Liver (tissue), 10 donors: ENCODE measurements at places on chromosomes 2 and 18.

- H3K4me1 ChIP-seq, result no peaks in the 10 kb centered on the region
- no peak overlapping the region for H3K4me3 ChIP-seq
- no peak for DNase-seq
- H3K27me3 ChIP-seq, result no peaks in the 10 kb centered on the region
- no peaks in the 10 kb centered on the region for H3K36me3 ChIP-seq
- no peak overlapping the region for H3K27ac ChIP-seq
Measured at GRCh38 chr2:60456115-60456770, 97.2 kb downstream of the BCL11A start.

DNA sequence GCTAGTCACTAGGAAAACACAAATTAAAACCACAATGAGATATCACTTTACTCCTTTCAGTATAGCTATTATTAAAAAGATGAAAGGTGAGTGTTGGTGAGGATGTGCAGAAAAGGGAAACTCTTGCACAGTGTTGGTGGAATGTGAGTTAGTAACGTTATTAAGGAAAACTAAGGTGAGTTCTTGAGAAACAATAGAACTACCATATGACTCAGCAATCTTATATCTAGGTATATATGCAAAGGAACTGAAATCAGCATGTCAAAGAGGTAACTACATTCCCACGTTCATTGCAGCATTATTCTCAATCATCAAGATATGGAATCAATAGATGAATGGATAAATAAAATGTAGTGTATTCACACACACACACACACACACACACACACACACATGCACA, 117.3 kb upstream of the HNMT start:
- H3K27me3 ChIP-seq, result no peaks in the 10 kb centered on the region

- H3K27me3 ChIP-seq, result no peaks in the 10 kb centered on the region
- H3K36me3 ChIP-seq, result no peaks in the 10 kb centered on the region
Measured at GRCh38 chr2:237692601-237693290, 65.4 kb downstream of the LRRFIP1 start.

- H3K36me3 ChIP-seq, result no peaks in the 10 kb centered on the region
- no peak for DNase-seq
- no peaks in the 10 kb centered on the region for H3K4me1 ChIP-seq
Measured at GRCh38 chr2:183267148-183267827, 143.0 kb downstream of the NUP35 start.

DNA sequence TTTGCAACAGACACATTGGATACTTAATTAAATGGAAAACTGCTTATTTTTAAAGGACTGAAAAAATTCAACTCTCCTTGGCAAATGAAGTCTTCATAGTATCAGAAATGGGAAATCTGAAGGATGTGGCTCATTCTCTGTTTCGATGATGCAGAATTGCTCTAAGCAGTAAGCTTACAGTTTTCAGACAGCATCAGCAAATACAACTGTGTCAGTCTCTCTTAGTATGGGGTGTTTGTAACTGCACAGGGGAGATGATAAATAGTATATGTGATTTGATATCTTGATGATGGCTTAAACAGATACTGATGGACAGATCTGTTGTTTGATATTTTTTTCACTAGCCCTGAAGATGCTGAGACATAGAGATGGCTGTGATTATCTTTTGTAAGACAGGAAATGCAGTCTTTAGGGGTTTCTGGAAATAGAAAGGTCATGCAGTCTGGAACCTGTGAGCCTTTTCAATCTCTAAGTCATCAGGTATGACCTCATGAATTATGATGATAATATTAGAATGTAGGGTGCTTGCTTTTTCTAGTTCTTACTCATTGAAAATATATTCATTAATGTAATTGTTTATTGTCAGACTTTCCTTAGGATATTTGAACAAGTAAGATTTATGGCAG, 84.2 kb downstream of the SLC4A10 start:
- no peaks in the 10 kb centered on the region for H3K4me1 ChIP-seq
- H3K36me3 ChIP-seq, result no peaks in the 10 kb centered on the region
- no peak for DNase-seq
- no peak overlapping the region for H3K27ac ChIP-seq
- H3K27me3 ChIP-seq, result no peaks in the 10 kb centered on the region

DNA sequence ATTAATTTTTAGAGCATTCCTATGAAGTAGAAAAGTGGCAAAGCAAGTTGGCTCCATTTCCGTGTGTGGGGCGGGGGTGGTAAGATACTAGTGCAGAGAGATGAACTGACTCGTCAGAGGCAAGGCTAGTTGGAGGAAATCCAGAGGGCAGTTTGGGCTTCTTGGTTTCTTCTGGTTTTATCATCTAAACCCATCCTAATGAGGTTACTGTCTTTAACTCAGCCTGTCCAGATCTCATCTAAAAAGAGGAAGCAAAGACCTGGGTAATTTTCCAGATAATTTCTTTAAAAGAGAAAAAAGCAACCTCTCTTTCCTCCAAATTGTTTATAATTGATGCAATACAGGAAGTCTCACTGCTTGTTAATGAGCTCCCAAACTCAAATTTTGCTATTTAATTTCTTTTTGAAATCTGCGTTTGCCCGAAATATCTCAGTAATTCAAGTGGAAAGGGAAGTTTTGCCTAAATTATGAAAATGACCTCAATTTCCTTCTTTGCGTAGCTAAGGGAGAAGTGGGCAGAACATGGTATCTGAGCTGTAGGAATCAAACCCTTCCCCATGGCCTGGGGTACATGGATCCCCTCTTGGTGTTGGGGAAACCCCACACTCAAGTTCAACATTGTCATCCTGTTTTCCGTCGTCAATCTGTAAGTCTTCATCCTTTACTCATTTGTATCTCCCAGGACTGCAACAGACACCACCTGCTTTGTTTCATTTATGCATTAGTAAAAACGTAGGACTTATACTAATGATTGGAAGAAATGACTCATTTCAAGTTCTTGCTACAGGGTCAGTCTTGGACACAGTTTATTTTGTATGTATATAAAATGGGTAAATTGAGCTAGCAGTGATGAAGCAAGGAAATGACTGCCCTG, 89.1 kb upstream of the KLF7 start:
- no peak overlapping the region for H3K4me3 ChIP-seq
- H3K27me3 ChIP-seq, result no peaks in the 10 kb centered on the region
- no peak for DNase-seq
- H3K4me1 ChIP-seq, result no peaks in the 10 kb centered on the region

DNA sequence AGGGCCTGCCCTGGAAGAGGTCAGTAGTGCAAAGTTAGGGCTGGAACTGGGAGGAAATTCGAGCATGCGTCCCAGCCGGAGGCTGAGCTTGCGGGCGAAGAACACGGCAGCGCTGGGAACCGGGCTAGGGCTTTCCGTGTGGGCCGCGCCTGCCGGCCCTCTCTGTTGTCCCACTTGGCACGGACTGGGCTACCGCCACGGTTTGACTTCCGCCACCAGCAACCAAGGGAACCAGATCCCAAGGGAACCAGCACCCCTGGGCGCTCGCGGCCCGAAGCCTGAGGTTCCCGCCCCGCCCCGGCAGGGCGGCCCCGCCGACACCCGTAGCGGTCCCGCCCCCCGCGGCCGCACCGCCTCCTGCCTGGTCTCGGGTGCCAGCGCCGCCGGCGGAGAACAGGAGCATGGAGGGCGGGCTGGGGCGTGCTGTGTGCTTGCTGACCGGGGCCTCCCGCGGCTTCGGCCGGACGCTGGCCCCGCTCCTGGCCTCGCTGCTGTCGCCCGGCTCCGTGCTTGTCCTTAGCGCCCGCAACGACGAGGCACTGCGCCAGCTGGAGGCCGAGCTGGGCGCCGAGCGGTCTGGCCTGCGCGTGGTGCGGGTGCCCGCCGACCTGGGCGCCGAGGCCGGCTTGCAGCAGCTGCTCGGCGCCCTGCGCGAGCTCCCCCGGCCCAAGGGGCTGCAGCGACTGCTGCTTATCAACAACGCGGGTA, at the start of gene SPR:
TSS of gene SPR (plus strand) at position 377 of the 708 bp plus-strand sequence. CDS start at position 402, 25 bp downstream.
- peak within 1 kb of the TSS; percentile 99 for H3K27ac ChIP-seq
- peaks cover 29% of the 10 kb centered on the region for H3K4me1 ChIP-seq
- peak within 1 kb of the TSS; percentile 67 for H3K4me3 ChIP-seq

DNA sequence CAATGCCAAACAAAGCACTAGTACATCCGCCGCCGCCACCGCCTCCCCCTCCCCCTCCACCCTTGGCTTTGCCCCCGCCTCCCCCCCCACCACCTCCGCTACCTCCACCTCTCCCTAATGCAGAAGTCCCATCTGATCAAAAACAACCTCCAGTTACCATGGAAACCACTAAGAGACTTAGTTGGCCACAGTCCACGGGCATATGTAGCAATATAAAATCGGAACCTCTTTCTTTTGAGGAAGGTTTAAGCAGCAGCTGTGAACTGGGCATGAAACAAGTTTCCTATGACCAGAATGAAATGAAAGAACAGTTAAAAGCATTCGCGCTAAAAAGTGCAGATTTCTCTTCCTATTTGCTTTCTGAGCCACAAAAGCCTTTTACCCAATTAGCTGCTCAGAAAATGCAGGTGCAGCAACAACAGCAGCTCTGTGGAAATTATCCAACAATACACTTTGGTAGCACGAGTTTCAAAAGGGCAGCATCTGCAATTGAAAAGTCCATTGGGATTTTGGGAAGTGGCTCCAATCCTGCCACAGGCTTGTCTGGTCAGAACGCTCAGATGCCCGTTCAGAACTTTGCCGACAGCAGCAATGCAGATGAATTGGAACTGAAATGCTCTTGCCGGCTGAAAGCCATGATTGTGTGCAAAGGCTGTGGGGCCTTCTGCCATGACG, 168.0 kb downstream of the ASXL3 start:
- no peaks in the 10 kb centered on the region for H3K4me1 ChIP-seq
- H3K27me3 ChIP-seq, result no peaks in the 10 kb centered on the region
- no peak overlapping the region for H3K27ac ChIP-seq

GRCh38 chr2:36413218-36413617, 57.6 kb downstream of the CRIM1 start:
- H3K36me3 ChIP-seq, result no peaks in the 10 kb centered on the region
- no peak overlapping the region for H3K27ac ChIP-seq
- H3K4me3 ChIP-seq, result no peak overlapping the region
- no peak for DNase-seq
- peaks cover 4% of the 10 kb centered on the region for H3K4me1 ChIP-seq

- H3K27me3 ChIP-seq, result no peaks in the 10 kb centered on the region
- no peaks in the 10 kb centered on the region for H3K36me3 ChIP-seq
- no peak for DNase-seq
- H3K27ac ChIP-seq, result no peak overlapping the region
- no peak overlapping the region for H3K4me3 ChIP-seq
- no peaks in the 10 kb centered on the region for H3K4me1 ChIP-seq
Measured at GRCh38 chr18:23635283-23636070, 27.2 kb downstream of the ANKRD29 start.

DNA sequence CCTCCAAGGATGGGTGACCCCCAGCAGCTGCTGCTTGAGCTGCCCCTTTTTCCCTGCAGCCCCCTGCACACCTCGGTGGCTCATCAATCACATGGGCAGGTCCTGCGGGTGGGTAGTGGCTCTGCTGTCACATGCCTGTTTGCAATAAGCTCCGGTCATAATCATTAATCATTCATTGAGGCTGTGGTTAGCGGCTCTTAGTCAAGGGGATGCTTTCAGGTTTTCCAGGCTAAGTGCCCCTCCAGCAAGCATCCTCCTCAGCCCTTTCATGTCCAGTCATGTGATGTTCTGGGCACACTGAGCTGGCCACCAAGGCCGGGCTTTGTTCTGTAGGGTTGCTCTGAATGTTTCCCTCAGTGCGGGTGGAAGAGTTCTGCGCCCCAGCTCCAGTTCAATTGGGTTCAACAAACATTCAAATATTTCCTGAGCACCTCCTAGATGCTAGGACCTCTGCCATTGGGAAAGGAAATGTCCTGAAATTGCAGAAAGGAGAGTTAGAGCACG, 96.4 kb upstream of the LDAH start:
- no peaks in the 10 kb centered on the region for H3K4me1 ChIP-seq
- H3K27ac ChIP-seq, result no peak overlapping the region
- H3K27me3 ChIP-seq, result no peaks in the 10 kb centered on the region
- H3K4me3 ChIP-seq, result no peak overlapping the region
- H3K36me3 ChIP-seq, result no peaks in the 10 kb centered on the region

- no peaks in the 10 kb centered on the region for H3K4me1 ChIP-seq
- no peak for DNase-seq
- no peaks in the 10 kb centered on the region for H3K36me3 ChIP-seq
Measured at GRCh38 chr18:11324510-11324909, 175.1 kb upstream of the PIEZO2 start.

GRCh38 chr18:52670896-52671295, 330.9 kb downstream of the DCC start:
- no peaks in the 10 kb centered on the region for H3K36me3 ChIP-seq
- no peak overlapping the region for H3K4me3 ChIP-seq
- DNase-seq, result no peak
- H3K27ac ChIP-seq, result no peak overlapping the region
- no peaks in the 10 kb centered on the region for H3K4me1 ChIP-seq

DNA sequence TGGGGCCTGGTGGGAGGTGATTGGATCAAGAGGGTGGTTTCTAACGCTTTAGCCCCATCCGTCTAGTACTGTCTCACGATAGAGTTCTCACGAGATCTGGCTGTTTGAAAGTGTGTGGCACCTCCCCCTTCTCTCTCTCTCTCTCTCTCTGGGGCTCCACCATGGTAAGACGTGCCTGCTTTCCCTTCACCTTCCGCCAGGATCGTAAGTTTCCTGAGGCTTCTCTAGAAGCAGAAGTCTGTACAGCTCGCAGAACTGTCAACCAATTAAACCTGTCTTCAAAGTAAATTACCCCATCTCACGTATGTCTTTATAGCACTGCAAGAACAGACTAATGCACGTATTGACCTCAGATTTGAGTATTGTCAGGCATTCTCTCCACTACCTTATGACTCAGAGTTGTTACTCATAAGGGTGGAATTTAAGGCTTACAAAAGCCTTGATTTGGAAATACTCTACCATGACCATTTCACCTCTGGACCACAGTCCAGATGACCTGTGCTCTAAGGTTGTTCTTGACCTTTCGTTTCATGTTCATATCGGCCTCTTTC, 99.5 kb upstream of the AGAP1 start:
- H3K4me3 ChIP-seq, result no peak overlapping the region
- no peak for DNase-seq
- no peaks in the 10 kb centered on the region for H3K27me3 ChIP-seq
- no peak overlapping the region for H3K27ac ChIP-seq

DNA sequence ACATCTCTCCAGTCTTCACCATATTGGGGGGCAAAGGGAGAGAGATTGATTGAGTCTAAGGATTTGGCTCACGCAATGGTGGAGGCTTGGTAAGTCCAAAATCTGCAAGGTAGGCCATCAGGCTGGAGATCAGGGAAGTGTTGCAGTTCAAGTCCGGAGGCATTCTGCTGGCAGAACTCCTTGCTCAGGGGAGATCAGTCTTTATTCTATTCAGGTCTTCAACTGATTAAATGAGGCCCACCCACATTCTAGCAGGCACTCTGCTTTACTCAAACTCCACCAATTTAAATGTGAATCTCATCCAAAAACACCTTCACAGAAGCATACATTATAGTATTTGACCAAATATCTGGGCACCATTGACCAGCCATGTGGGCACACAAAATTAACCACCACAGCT, 21.4 kb downstream of the SMYD1 start:
- no peak overlapping the region for H3K27ac ChIP-seq
- no peaks in the 10 kb centered on the region for H3K36me3 ChIP-seq
- H3K4me3 ChIP-seq, result no peak overlapping the region
